ENCODE measurements at places on chromosomes 11 and 22.

DNA sequence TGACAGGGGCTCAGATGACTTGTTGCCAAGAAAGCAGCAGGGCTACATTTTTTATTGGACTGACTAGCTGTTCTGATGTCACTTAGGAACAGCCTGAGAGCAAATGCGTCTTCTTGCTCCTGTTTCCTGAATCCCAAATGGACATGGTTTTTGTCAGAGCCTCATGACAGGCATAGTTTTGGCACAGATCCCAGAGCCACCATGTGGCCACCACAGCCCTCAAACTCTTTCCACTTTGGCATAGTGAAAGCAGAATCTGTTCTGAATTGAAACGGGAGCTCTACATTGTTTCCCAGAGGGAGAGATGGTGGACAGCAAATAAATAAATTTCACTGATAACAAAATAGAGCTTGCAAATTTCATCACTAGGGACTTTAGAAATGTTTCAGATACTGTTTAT is 222.2 kb downstream of the C11orf87 start:
- DNase-seq: no peak

- no peak for DNase-seq
Observed at GRCh38 chr11:83092488-83093384, 21.0 kb upstream of the RAB30 start.

- DNase-seq: no peak
Observed at GRCh38 chr11:58057481-58057880, 26.7 kb downstream of the OR6Q1 start.

GRCh38 chr11:69474736-69475135 is 6.7 kb upstream of the LINC01488 start:
- no peak for DNase-seq

- no peak for DNase-seq
Observed at GRCh38 chr22:48666620-48667019, 1161.1 kb downstream of the BRD1 start.

- DNase-seq: no peak
Observed at GRCh38 chr22:39707351-39707750, 136.8 kb downstream of the CACNA1I start.

- DNase-seq: no peak
Observed at GRCh38 chr11:1200611-1201191, 22.2 kb upstream of the MUC5B start.

DNA sequence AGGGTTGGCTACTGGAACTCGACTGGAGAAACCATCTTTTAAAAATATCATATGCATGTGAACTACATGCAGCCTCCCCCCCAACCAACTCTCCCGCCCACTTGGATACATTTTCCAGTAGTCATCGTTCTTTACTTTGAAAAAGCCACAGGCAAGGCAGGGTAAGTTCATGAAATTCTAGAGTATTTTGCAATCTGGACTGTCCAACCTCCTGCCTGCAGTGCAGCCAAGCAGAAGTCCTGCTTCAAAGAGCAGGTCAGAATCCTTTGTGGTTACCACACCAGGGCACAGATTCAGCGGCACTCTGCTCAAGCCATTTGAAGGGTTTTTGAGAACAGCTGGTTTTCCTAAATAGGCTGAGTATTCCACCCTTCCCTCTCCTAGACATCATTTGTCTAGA is 12.1 kb downstream of the ELF5 start:
- DNase-seq: no peak

GRCh38 chr22:25137577-25138525 is 61.8 kb upstream of the CRYBB3 start:
- no peak for DNase-seq

DNA sequence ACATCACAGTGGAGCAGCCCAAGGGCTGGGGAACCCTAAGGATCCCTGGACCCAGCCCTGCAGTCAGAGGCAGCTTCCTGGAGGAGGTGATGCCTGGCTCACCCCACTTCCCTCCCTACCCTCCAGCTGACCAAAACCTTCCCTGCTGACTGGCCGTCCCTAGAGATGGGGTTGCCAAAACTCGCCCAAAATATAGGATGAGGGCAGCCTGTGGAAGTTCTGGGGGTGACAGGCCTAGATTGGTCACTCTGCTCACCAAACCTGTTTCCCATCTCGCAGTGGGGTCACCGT is 35.0 kb upstream of the PPARA start:
- no peak for DNase-seq

DNA sequence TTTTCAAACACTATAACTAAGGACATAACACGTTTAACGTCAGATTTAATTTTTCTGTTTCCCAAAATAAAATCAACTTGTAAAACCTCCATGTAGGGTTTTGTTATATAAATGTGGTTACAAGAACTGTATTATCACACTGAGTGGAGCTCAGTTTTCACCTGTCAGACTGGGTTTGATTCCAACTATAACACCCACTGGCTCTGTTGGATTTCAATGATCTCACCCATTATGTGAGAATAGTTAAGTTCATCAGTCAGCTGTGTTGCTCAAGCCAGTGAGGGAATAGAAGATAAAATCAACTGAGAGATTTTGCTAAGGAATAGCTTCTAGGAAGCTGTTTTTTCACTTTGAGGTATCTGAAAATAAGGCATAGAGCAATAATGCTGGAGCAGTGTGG is 5.1 kb upstream of the OR52R1 start:
- DNase-seq: no peak

- no peak for DNase-seq
Observed at GRCh38 chr11:19595499-19595839, 117.2 kb upstream of the NAV2 start.

DNA sequence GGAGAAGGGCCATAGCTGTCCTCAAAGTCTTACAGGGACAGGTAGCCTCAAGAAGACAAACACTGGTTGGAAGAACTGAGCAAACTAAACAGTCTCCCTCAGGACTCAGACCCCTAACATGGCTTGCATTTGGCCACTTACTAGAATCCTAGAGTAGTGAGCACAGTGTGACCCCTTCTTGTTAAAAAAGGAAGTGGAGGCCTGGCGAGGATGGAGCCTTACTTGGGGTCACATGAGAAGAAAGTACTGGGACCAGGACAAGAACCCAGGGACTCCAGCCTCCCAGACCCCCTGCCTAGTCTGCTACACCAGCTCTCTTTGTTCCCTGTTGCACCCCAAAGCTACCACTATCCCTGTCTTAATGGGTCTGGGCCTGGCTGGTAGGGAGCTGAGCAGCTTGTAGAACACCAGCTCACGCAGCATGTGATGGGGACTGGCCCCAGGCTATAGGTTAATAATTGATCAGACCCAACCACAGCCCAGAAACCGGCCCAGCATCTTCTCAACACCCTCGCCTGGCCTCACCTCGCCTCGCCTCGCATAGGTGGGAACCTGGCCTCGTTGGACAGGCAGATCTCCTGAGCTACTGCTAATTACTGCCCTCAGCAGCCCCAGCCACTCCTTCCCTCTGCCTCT is 17.6 kb downstream of the DGAT2 start:
- DNase-seq: no peak

- DNase-seq: no peak
Observed at GRCh38 chr11:77153276-77154185, 25.5 kb downstream of the MYO7A start.

DNA sequence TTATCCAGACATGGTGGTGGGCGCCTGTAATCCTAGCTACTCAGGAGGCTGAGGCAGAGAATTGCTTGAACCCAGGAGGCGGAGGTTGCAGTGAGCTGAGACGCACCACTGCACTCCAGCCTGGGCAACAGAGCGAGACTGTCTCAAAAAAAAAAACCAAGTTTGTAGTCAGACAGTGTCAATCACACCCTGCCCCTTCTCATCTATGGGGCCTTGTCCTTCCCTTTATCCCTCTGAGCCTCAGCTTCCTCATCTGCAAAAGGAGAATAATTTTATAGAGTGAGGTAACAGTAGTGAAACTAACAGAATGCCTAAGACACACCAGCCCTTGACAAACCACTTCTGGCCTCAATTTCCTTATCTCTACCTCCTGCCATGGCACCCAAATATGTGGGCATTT is 10.7 kb downstream of the BCL9L start:
- DNase-seq: no peak

GRCh38 chr22:44147821-44148574 is 32.7 kb upstream of the PARVG start:
- DNase-seq: no peak

DNA sequence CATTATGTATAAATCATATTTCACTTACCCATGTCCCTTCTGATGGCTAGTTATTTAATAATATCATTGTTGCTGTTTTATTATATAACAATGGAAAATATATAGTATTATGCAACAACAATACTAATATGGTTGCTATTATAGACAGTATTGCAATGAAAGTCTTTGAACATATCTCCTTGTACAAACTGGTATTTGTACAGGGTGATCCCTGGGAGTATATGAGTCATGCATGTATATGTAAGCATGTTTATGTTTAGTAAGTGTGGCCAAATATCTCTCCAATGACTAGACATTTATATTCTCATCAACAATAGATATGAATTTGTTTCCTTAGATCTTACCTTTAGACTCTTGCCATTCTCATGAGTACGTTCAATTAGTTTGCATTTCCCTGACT is 55.9 kb downstream of the KCNC1 start:
- DNase-seq: no peak

GRCh38 chr22:22316589-22316988 is 72.0 kb downstream of the VPREB1 start:
- DNase-seq: no peak

GRCh38 chr11:7905549-7905948 is 25.5 kb downstream of the OR10A6 start:
- DNase-seq: no peak

DNA sequence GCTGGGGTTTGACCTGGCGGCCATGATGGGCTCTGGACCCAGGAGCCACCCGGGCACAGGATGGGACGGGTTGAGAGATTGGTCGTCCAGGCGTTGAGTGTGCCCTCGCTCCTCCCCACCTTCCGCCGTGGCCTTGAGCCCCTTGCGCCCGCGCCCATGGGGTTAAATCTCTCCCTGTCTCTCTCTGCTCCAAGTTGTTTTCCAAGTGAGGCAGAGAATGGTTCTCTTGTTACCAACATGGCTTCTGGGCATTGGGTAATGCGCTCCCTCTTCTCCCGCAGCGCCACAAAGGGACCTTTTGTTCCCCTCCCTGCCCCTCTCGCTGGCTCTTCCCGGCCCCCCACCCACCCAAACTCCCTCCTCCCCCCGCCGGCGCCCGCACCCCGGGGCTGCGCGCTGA is 18.8 kb upstream of the PICK1 start:
- DNase-seq: no peak

GRCh38 chr11:31690041-31690440 is 121.1 kb downstream of the PAX6 start:
- no peak for DNase-seq

- no peak for DNase-seq
Observed at GRCh38 chr11:105799728-105800462, 190.0 kb downstream of the GRIA4 start.

GRCh38 chr11:8870411-8871170 is 40.4 kb upstream of the AKIP1 start:
- no peak for DNase-seq

- no peak for DNase-seq
Observed at GRCh38 chr11:85530634-85531033, 96.5 kb downstream of the DLG2 start.

- peak; percentile 56 for DNase-seq
Observed at GRCh38 chr11:33722590-33723234, 13.5 kb downstream of the CD59 start.

DNA sequence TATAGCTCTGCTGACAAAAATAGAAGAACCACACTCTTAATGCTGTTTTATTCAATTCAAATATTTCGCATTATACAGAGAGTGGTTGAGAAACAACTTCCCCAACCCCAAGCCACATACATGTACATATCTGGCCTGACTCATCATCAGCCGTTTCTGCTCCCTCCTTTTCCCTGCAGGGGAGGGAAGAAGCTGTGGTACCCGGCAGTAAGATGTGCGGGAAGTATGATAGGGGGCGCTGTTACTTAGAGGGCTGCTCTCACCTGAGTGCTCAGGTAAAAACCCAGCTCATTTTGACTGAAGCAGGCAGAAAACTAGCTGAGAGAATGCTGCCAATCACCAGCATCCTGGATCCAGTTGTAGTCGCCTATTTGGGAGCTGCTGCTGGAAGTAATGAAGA is 85.5 kb downstream of the NELL1 start:
- DNase-seq: no peak

DNA sequence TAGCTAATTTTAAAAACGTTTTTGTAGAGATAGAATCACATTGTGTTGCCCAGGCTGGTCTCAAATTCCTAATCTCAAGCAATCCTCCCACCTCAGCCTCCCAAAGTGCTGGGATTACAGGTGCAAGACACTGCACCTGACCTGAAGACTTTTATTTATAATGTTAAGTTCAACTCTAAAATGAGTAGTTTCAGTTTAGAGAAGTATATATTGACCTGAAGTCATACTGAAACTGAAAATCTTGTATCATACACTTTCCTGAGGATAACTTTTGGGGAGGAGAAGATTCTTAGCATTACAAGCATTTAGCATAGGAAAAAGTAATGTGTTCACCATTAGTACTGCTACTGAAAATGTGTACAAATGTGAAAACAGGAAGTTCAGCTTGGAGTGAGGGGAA is 249.3 kb downstream of the CASP12 start:
- no peak for DNase-seq

DNA sequence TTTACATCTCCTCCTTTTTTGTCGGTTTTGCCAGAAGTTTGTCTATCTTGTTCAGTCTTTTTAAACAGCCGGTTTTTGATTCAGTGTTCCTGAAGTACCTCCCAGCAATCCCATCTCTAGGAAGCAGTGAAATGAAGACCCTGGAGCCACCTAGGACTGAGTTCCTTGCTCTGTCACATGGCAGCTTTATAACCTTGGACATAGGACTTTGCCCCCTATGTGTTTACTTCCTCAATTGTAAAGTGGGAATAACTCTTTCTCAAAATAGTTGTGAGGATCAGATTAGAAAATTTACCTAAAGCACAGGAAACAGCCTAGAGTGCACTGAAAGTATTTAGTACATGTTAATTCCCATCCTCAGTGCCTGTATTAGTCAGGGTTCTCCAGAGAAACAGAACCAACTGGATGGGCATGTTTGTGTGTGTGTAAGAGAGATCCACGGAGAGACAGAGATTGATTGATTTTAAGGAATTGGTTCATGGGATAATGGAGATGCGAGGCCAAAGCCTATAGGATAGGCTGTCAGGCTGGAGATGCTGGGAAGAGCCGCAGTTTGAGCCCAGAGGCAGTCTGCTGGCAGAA is 20.0 kb downstream of the FAM83F start:
- DNase-seq: no peak

DNA sequence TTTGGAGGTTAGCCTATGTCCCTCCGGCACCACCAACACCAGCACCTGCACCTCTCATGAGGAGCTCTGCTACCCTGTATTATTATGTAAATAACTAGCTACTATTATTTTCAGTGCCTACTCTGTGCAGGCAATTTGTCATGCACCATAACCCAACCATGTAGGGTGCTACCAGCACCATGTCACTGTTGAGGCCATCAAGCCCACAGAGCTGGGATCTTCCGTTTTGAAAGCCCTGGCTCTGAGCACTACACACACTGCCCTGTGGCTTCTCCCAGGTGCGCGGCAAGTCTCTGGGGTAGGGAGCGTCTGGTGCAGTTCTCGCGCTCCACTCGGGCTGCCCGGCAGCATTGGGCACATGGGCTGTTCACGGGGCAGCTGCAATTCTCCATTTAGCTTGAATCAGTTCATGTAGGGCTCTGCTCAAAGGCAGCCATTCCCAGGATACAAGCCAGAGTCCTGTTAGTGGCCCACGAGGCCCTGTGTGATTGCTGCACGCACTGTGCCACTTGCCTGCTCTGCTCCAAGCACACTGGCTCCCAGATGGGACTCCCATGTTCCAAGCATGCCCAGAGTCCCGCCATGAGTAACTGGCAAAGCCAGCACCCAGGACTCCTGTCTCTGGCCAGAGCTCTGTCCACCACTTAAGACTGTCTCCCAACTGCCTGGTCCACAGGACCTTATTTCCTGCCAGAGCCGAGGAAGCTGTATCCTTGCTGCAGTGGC is 42.5 kb upstream of the CDON start:
- DNase-seq: no peak

Data from stimulated activated CD4-positive, alpha-beta T cell treated with anti-CD3 and anti-CD28 coated beads, Interleukin-2, amount 100 ng/mL, for 24 hours (primary cell).